ENCODE measurements at places on chromosomes 2 and 18.

GRCh38 chr2:127909019-127909418 is 23.3 kb upstream of the AMMECR1L start:
- no peak for DNase-seq

- no peak for DNase-seq
These were observed 289.7 kb downstream of the DYSF start for GRCh38 chr2:71742953-71743601.

DNA sequence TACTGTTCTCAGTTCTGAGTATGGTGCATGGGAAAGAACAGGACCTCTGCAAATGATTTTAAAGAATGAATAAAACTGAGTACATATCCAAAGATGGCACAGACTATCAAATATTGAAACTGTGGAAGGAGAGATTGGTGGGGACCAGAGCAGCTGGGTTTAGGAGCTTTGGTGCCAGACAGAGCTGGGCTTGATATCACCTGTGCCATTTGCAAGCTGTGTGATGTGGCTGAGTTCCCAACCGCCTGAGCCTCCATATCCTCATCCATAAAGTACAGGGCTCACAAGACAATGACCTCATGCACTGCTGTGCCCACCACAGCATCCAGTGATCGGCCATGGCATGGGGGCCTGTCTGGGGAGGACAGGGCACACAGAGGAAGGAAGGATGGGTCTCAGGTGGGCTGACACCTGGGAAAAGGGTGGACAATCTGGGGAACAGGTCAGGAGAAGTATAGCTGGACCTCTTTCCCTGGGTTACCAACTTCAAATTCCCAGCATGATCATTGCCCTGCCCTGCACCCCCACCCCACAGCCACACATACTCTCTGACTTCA is 83.9 kb upstream of the RAB6C start:
- no peak for DNase-seq

- DNase-seq: no peak
These were observed 750.1 kb downstream of the RNF144A start for GRCh38 chr2:7667260-7667757.

- DNase-seq: no peak
These were observed 127.6 kb upstream of the ITGA6 start for GRCh38 chr2:172299741-172300140.

DNA sequence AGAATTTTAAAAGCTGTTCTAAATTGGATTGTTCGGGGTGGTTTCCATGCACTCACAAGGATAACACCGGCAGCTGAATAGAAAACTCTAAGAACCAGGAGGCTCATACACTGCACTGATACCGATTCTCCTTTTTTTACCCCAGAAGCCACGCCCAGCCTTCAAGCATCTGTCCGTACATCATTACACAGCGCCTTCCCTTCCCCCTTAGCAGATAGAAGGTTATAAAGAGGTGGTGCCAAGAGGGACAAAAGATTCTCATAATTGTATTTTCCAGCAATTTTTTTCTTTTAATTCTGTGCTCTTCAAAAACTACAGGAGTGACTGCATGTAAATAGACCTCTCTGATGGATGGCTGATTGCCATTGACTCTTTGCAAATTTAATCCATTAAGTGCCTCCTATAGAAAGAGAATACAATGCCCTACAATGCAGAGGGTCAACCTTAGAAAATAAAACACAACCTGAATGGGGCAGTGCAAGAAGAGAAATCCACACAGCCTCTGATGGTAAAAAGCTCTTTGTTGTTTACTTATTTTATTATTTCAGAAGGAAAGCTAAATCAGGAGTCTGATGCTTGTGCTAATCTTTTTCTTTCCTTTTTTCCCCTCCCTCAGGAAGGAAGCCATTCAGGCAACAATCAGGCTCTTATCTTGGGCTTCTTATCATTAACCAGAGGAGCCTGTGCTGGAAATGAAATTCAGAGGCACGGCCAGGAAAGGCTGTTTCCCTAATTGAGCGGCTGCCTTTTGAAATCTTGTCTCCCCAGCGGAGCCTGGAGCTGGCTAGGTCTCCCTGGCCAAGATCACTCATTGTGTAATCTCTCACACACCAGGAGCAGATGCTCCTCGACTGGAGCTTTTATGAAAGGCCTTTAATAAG is 198.9 kb upstream of the NABP1 start:
- no peak for DNase-seq

- no peak for DNase-seq
These were observed 272.8 kb downstream of the TWIST2 start for GRCh38 chr2:239120664-239121063.

DNA sequence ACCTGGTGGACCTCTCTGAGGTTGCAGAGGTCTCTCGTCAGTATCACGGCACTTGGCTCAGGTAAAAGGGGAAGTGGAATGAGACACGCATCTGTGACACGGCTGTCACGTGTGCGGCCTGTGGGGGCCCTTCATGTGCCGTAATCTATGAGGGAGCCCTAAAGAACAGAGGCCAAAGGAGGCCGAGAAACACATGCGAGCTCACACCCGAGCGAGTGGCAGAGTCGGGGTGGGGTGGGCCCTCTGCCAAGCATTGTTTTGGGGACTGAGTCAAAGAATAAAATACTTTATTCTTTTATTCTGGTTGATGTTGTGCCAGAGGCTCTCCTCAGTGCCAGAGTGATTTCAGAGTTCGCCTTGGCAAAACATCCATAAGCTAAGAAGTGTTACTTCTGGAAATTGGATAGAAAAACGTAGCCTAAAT is 43.3 kb downstream of the PLB1 start:
- DNase-seq: no peak

DNA sequence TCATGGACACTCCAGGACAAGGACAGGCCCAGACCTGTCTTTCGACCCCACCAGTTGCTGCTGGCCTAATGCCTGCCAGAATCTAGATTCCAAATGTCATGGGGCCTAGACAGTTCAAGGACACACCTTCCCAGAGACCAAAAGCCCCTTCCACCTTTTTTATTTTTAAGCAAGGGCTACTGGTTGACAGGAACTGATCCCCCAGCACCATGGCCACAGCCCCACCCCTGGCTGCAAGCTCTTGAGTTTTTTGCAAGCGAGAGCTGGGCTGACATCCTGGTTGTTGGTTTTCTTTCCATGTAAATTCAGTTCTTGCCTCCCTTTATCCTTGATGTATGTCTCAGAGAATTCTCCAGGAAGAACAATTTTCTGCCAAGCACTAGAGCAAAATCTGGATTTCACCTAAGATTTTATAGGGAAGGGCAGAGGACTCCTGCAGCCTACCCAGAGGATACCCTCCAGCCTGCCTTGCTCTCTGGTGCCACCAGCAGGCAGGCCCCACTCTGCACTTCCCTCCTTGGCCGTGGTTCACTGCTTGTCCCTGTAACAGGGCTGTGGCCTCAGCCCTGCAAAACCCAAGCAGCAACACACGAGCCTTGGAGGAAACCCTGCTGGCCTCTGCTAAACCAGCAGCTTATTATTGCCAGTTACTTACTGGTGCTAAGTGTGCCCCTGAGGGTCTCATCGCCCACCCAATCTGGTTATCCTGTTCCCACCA is 97.7 kb downstream of the TWIST2 start:
- no peak for DNase-seq

DNA sequence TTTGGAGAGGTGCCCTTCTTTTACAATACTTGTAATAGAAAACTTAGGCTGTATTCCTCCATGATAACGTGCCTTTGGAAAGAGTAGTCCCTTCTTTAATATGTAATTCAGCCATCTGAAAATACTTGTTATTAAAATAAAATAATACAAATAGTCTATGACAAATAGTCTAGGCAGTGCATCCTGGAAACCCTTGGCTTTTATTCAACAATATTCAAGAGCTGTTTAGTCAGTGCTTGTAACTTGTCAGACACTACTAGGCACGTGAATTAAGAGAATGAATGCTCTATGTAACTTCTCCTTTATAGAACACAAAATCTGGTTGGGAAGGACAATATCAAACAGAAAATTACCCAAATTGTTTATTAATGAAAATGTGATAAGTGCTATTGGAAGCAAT is 388.2 kb downstream of the MTX2 start:
- DNase-seq: no peak

GRCh38 chr18:49055754-49056172 is 105.0 kb upstream of the SMAD7 start:
- no peak for DNase-seq

DNA sequence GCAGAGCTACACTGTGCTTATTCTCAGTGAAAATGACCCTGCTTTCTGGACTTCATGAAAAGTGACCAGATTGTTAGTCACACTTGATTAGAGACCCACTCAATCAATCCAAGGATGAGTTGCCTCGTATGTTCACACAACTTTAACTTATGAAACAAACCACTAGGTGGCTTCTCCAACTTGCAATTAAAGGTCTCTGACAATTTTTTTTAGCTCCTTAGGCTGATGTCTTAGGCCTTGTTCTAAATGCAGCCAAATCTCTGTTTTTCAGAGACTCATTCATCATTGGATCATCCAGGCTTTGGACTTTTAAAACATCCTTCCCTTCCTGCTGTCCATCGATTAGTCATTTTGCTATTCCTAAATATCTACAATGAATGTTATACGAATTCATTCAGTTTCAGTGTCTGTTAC is 63.4 kb downstream of the MREG start:
- no peak for DNase-seq

- no peak for DNase-seq
These were observed 310.6 kb upstream of the ZEB2 start for GRCh38 chr2:144830543-144830942.

GRCh38 chr2:174350018-174350417 is 15.3 kb downstream of the SP9 start:
- no peak for DNase-seq

Measured in stimulated activated CD4-positive, alpha-beta T cell treated with anti-CD3 and anti-CD28 coated beads, Interleukin-15, amount 100 ng/mL, for 1 hour (primary cell).